ENCODE measurements at places on chromosomes 4 and X.

DNA sequence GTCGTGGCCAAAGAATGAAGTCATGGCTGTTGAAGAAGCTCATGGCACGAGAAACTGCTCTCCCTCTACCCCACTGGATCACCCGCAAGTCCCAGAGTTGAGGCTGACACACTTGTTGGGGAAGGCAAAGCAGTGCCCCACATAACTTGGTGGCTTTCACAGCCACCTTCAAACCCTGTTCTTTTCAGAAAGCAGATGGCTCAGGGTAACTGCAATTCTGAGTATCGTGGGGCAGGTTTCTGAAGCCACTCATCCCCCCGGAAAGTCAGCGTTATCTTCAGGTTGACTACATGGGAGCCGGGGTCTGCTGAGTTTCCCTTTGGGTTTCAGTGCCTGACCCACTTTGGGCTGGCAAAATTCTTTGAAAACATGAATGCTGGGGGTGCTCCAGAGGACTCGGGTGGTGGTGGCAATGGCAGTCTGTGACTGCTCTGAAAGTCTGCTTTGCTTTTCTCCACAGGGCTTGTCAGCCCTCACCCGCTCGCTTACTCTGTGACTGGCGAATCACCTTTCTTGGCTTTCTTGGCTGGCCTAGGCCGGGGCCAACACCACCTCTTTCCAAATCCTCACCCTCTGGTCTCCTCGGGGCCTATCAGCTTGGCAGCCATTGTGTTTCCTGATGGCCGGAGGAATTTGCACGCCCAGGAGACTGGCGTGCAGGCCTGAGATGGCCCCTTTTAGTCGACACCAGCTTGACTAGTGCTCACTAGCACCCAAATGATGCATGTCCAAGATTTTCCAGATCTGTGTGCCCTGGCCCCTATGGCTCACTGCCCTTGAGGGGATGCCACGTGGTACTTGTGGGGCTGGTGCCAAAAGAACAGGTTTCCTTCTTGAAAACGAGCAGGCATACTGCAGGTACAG, 7.3 kb downstream of the PPP1R3F start:
- no peaks in the 10 kb centered on the region for H3K4me1 ChIP-seq
- H3K27ac ChIP-seq = no peak overlapping the region
- no peaks in the 10 kb centered on the region for H3K27me3 ChIP-seq
- H3K36me3 ChIP-seq = no peaks in the 10 kb centered on the region
- H3K4me3 ChIP-seq = no peak overlapping the region

DNA sequence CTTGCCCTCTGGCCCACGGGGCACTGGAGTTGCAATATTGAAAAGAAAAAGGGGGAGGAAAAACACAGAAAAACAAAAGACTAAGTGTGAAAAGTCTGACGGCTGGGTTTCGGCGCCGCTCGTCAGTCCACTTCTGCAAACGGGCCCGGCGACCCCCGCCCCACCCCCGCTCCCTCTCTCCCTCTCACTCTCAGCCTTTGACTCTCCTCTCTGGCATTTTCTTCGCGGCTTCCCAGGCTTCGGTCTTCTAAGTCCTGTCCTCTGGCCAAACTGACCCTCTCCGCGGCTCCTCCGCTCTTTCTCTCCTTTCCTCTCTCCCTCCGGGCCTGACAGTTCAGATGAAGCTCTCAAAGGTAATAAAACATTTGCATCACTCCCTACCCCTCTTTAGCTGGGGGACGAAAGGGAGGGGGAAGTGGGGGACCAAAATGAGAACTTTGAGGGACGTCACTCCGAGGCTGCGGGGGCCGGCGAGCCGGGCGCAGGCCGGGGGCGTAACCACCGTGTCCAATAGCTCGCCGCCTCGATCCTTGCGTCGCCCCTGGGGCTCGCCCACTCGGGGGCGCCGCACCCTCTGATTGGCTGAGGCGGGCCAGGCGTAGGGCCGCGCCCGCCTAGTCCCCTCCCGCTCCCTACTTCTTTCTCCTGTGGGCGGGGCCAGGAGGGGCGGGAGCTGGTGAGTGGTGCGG, at the start of gene NKX6-1:
NKX6-1 (minus strand) TSS at position 358 of the 689 bp plus-strand sequence. CDS start 1,064 bp downstream, outside the sequence.
- H3K27ac ChIP-seq = no peak within 1 kb of the TSS
- peaks cover 20% of the 10 kb centered on the region for H3K4me1 ChIP-seq
- peaks cover 81% of the 10 kb centered on the region for H3K27me3 ChIP-seq
- DNase-seq = peak; percentile 55
- peak within 1 kb of the TSS; percentile 51 for H3K4me3 ChIP-seq

DNA sequence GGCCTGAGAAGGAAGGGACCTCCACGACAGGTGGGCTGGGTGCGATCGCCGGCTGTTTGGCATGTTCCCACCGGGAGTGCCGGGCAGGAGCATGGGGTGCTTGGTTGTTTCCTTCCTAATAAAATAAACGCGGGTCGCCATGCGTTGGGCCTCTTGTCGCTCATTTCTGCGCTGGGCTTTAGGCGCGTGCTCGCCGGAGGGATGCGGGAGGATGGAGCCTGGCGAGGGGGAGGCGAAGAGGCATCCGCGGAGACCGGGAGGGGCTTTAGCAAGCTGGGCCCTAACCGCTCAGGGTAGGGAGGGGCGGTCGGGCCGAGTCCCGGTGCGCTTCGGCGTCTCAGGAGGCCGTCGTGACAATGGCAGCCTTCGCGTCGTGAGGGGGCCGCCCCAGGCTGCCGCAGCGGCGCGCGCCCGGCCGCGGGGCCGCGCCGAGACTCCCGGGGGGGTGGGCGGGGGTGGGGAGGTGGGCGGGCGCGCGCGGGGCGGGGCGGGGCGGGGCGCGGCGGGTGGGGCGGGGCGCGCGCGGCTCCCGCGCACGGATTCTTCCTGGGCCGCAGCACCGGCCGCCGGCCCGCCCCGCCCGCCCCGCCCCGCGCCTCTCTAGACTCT, 476 bp upstream of the GDI1 start:
- no peaks in the 10 kb centered on the region for H3K27me3 ChIP-seq
- DNase-seq = no peak
- H3K4me1 ChIP-seq = peaks cover 10% of the 10 kb centered on the region

DNA sequence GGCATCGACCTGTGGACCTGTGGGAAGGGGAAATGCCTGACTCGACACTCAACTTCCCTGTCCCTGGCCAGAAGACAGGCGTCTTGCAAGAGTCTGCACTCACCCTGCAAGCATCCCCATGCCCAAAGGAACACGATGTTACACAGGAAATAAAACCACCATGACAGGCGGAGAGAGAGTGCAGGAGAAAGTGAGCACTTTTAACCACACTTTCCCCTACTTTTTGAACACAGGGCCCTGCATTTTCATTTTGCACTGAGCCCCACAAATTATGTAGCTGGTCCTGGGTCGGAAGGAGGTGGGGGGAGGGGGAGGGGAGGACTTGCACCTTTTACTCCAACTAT, 13.8 kb upstream of the MAN2B2 start:
- peaks cover 46% of the 10 kb centered on the region for H3K27me3 ChIP-seq
- no peak for DNase-seq
- no peak overlapping the region for H3K27ac ChIP-seq

DNA sequence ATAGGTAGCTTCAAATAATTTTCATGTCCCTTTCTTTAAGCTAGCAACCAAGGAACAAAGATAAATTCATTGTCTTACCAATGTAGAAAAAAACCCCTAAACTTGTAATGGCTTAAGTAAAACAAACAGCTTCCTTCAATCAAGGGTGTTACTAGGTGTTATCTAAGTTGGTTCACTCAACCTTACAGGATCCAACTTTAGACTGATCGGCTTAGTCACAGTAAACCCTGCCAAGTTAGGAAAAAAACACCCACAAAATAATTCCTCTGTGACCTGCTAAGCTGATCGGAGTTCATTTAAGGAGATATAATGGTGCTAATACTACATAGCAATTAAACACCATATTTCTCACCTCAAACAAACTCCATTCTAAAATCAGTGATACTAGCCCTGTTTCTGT, 10.1 kb downstream of the AIFM1 start:
- no peaks in the 10 kb centered on the region for H3K4me1 ChIP-seq
- DNase-seq = no peak
- H3K27me3 ChIP-seq = no peaks in the 10 kb centered on the region
- H3K27ac ChIP-seq = no peak overlapping the region

GRCh38 chr4:137451172-137451825, 81.0 kb downstream of the PCDH18 start:
- H3K36me3 ChIP-seq = no peaks in the 10 kb centered on the region
- H3K4me3 ChIP-seq = no peak overlapping the region
- H3K27ac ChIP-seq = no peak overlapping the region
- H3K27me3 ChIP-seq = no peaks in the 10 kb centered on the region
- peaks cover 3% of the 10 kb centered on the region for H3K4me1 ChIP-seq

DNA sequence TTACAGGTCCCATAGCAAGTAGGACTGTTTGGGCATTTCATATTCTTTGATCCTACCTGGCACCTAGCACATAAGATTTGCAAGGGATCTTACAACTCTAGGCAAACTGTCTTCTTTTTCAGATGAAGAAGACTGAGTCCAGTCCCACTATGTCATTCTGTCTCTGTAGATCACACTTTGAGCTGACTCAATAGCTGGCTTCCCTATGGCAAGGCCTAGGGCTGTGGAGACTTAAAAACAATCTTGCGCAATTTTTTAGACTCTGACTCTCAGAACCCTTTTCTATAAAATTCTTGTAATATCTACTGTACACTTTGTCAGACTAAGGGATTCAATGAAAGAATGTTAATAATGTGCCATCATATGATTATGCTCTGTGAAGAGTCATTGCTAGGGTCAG, 26.7 kb downstream of the OTC start:
- no peaks in the 10 kb centered on the region for H3K27me3 ChIP-seq
- H3K4me1 ChIP-seq = no peaks in the 10 kb centered on the region
- H3K36me3 ChIP-seq = no peaks in the 10 kb centered on the region
- no peak overlapping the region for H3K27ac ChIP-seq
- peak; percentile 57 for DNase-seq

GRCh38 chr4:152016303-152016620, 255.5 kb upstream of the GATB start:
- peaks cover 4% of the 10 kb centered on the region for H3K4me1 ChIP-seq
- no peak overlapping the region for H3K27ac ChIP-seq
- no peak for DNase-seq
- no peak overlapping the region for H3K4me3 ChIP-seq
- H3K36me3 ChIP-seq = no peaks in the 10 kb centered on the region
- no peaks in the 10 kb centered on the region for H3K27me3 ChIP-seq

DNA sequence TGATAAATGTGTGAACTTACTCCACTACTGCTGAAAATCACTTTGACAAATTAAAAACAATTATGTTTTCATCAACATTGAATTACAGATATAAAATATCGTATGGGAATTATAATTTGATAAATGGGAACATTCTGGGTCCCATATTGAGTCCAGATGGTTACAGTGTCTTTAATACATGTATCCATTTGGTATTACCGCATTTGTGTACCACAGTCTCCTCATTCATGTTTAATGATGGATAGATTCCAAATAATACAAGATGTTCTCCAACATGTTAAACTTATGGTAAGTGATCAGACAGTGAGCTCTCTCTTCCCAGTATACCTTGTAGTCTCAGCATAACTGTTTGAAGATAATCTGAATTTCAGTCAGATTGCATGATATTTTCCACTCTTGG, 1706.8 kb upstream of the PCDH7 start:
- no peak for DNase-seq
- H3K27me3 ChIP-seq = no peaks in the 10 kb centered on the region
- no peaks in the 10 kb centered on the region for H3K36me3 ChIP-seq
- H3K27ac ChIP-seq = no peak overlapping the region

DNA sequence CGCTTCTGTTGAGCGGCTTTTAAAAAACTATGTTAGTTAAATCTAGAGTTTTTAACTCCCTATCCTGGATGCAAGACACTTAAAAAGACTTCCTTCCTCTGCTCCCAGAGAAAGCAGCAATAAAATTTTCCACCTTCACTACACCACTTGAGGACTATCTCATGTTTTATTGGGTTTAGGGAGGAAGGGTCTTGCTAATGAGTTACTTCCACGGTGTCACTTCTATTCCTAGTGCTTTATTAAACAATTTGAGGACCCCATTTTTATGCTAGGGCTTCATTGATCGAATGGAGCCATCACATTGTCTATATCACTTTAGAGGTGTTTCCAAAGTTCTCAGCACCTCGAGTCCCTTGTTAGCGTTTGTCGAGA, 3.7 kb upstream of the STIM2 start:
- DNase-seq = no peak
- H3K36me3 ChIP-seq = no peaks in the 10 kb centered on the region
- H3K27me3 ChIP-seq = no peaks in the 10 kb centered on the region
- H3K27ac ChIP-seq = peak overlapping the region; percentile 36
- peaks cover 6% of the 10 kb centered on the region for H3K4me1 ChIP-seq
- H3K4me3 ChIP-seq = peak overlapping the region; percentile 80

- no peaks in the 10 kb centered on the region for H3K27me3 ChIP-seq
- no peaks in the 10 kb centered on the region for H3K36me3 ChIP-seq
- no peak overlapping the region for H3K27ac ChIP-seq
- no peak overlapping the region for H3K4me3 ChIP-seq
- no peak for DNase-seq
These were observed 50.9 kb downstream of the FAM193A start for GRCh38 chr4:2587213-2587823.

GRCh38 chrX:1053072-1053471, 159.4 kb downstream of the CRLF2 start:
- H3K27ac ChIP-seq = no peak overlapping the region
- no peak overlapping the region for H3K4me3 ChIP-seq
- no peaks in the 10 kb centered on the region for H3K36me3 ChIP-seq
- DNase-seq = no peak

- DNase-seq = no peak
- H3K4me1 ChIP-seq = no peaks in the 10 kb centered on the region
These were observed 4.6 kb downstream of the NOA1 start for GRCh38 chr4:56972809-56973208.

DNA sequence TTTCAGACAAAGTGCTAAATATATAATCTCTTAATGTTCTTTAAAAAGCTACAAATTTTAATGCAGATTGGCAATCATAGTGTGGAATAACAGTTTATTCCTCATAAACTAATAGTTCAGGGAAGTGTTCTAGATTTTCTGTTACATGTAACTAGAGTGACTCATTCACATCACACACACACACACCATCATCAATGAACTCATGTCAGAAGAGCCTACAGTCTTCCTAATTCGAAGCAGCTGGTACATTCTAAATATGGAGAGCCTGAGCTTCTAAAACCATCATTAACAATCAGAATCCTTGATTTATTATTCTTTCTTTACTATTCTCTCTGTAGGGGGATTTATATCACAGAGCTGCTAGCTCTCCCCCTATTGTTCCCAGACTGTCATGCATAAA, 49.6 kb downstream of the DKK2 start:
- H3K36me3 ChIP-seq = no peaks in the 10 kb centered on the region
- H3K27ac ChIP-seq = no peak overlapping the region
- DNase-seq = no peak
- no peaks in the 10 kb centered on the region for H3K4me1 ChIP-seq
- H3K27me3 ChIP-seq = no peaks in the 10 kb centered on the region
- H3K4me3 ChIP-seq = no peak overlapping the region
